ENCODE measurements at places on chromosomes 5 and 9.

DNA sequence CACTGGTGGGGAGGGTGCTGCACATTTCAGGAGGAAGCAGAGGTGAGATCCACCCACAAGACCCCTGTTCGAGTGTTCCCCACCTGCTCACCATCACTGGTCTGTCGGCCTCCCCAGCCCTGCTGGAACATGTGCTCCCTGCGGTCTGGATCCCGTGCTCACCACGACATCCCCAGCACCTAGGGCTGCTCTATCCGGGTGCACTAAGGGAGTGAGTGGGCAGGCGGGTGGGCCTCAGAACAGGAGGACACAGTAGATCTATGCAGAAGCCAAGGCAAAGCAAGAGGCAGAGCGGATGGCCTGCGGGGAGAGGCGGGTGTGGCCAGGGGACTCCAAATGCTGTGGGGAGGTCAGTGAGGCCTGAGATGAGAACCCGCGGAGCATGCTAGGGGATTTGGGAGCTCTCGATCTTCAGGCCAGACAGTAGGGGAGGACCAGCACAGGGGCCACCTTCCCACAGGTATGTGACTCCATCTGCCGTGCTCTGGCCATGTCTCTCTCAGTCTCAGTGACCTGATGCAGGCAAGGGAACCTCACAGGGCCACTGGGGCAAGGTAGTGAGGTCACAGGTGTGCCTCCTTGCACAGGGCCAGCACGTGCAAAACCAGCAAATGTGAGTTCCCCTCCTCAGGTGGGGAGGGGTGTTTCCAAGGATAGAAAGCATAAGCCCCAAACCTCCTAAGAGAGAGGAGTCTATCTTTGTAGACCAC lies 134.2 kb downstream of the ZNF354C start:
- H3K27me3 ChIP-seq: no peaks in the 10 kb centered on the region
- H3K4me3 ChIP-seq: no peak overlapping the region
- H3K4me1 ChIP-seq: peaks cover 13% of the 10 kb centered on the region
- H3K27ac ChIP-seq: no peak overlapping the region

GRCh38 chr9:87827341-87827740 lies 55.3 kb upstream of the SPATA31E1 start:
- no peak overlapping the region for H3K27ac ChIP-seq
- H3K36me3 ChIP-seq: no peaks in the 10 kb centered on the region
- no peaks in the 10 kb centered on the region for H3K4me1 ChIP-seq
- H3K27me3 ChIP-seq: peaks cover 4% of the 10 kb centered on the region
- no peak for DNase-seq

DNA sequence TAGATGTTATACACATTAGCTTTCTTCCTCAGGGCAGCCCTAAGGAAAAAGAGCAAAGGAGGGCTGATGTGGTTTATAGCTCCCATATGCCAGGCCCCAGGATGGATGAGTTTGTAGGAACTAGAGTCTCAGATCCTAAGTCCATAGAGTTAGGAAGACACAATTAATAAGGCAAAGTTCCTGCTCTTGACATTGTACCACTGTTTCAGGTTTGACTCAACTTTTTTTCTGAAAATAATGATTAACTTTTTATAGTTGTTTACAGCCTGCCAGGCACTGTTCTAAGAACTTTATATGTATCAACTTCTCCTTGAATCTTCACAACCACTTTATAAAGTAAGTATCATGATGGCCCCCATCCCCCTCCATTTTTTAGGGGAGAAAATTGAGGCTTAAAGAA lies 339.5 kb downstream of the PDE4D start:
- H3K4me1 ChIP-seq: peaks cover 22% of the 10 kb centered on the region
- H3K36me3 ChIP-seq: no peaks in the 10 kb centered on the region
- no peak for DNase-seq
- H3K27ac ChIP-seq: no peak overlapping the region

- peaks cover 61% of the 10 kb centered on the region for H3K4me1 ChIP-seq
- peaks cover 29% of the 10 kb centered on the region for H3K36me3 ChIP-seq
- H3K4me3 ChIP-seq: peak overlapping the region; percentile 20
- DNase-seq: no peak
- peak overlapping the region; percentile 63 for H3K27ac ChIP-seq
- H3K27me3 ChIP-seq: peaks cover 12% of the 10 kb centered on the region
Observed at GRCh38 chr5:136057401-136058038, 28.7 kb downstream of the TGFBI start.

DNA sequence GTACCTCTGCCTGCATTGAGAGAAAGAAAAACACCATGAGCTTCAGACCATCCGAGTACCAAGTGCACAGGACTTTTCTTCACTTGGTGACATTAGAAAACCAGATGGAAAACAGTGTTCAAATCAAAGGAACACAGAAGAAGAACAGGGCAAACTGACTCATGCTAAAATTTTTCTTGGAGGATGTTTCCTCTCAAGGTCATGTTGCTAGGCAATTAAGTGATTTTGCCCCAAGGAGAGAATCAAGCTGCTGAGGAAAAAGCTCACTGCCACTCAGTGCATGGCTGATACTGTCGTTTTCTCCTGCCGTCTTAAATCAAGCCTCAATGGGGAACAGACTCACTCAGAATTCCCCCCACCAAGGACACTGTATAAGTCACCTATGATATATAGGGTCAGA lies 57.9 kb upstream of the SIMC1 start:
- H3K27me3 ChIP-seq: peaks cover 70% of the 10 kb centered on the region
- no peak overlapping the region for H3K4me3 ChIP-seq
- peaks cover 16% of the 10 kb centered on the region for H3K4me1 ChIP-seq
- no peaks in the 10 kb centered on the region for H3K36me3 ChIP-seq

Measured in type B pancreatic cell (in vitro differentiated cells).